ENCODE measurements at places on chromosomes 2 and 18.

DNA sequence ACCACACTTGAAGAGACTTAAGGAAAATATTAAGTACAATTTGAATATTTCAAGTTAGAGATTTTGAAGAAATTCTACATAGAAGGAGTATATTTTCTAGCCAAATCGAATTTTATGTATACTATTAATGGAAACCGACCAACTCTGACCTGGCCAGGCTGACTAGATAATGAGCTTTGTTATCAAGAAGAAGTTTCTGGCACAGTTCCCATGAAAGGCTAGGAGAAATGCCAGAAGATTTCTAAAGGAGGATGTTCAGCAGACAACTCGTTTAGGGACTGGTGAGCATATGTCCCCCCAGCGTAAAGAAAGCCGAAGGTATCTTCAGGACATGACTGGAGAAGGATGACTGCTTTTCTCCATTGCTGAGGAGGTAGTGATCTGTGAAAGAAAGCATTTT lies 127.3 kb downstream of the DIS3L2 start:
- DNase-seq: no peak

GRCh38 chr18:9787036-9787435 lies 78.9 kb downstream of the RAB31 start:
- DNase-seq: no peak

- no peak for DNase-seq
These were observed 285.9 kb downstream of the ASXL3 start for GRCh38 chr18:33863912-33864311.

DNA sequence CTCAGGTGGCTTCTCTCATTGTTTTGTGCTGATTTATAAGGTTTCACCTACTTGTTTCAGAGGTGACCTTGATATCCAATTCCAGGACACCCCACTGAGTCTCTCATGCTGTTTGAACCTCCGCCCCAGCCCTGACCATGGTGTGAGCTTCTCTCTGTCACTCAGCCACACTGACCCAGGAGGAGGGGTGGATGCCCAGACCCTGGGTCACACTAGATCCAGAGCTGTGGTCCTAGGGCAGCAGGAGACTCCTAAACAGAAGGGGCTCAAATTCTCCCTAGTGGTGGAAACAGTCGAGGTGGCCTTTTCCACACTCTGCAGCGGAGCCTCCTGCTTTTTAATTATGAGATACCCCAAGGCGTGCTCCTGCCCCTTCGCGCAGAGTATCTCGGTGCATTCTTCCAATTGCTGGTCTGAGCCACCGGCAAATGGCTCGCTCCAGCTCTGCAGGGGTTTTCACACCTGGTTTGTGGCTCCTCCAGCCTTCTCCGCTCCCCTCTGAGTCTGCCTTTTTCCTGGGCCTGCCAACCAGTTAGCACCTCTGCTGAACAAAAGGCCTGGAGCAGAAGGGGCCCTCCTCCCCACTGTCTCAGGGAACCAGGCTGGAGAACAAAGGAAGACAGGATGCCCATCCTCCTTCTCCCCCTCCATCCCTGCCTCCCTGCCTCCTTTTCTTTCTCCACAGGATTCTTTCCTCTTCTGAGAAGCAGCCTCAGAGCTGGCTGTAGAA lies 147.3 kb upstream of the SPRED2 start:
- DNase-seq: no peak

GRCh38 chr18:32040936-32041335 lies 22.3 kb downstream of the RNF125 start:
- no peak for DNase-seq

- no peak for DNase-seq
These were observed 1082.0 kb upstream of the ACVR2A start for GRCh38 chr2:146762786-146763185.

- no peak for DNase-seq
These were observed 25.1 kb downstream of the C18orf54 start for GRCh38 chr18:54382733-54383252.
